Testis (tissue), 5 donors: ENCODE measurements at places on chromosomes 7 and 10. TPM values are rescaled to one million over a fixed set of nuclear protein-coding genes. Genes with fewer than 3 reads are reported as not detected.

- DNase-seq, result no peak
Measured at GRCh38 chr7:234051-234707, 41.8 kb downstream of the FAM20C start.

DNA sequence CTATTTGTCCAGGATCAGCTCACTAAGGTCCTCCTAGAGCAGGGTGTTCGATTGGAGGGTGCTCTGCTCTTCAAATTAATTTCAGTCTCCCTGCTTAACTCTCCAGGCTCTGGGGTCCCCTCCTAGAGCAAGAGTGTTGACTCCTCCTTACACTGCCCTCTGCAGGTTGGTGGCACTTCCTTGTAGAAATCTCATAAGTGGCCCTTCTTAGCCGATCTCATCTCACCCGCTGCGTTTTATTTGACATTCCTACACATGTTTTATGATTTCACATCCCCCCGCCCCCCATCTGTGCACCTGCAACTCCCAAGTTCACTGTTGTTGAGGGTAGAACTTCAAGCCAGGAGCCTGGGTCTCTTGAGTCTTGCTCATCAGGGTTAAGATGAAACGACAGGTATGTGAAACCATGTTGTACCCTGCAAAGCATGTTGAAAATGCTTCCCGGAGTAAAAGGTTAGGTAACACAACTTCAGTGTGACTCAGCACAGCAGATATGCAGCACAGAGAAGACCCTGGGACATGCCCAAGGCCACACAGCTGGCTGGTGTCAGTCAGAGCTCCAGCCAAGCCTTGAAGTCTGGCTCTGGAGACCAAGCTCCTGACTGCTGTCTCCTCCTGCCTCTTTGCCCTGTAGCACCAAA lies 171.2 kb downstream of the PRKAG2 start:
- DNase-seq, result peak; percentile 25

GRCh38 chr10:70769121-70769520 lies 16.1 kb downstream of the TBATA start:
- DNase-seq, result peak; percentile 0

DNA sequence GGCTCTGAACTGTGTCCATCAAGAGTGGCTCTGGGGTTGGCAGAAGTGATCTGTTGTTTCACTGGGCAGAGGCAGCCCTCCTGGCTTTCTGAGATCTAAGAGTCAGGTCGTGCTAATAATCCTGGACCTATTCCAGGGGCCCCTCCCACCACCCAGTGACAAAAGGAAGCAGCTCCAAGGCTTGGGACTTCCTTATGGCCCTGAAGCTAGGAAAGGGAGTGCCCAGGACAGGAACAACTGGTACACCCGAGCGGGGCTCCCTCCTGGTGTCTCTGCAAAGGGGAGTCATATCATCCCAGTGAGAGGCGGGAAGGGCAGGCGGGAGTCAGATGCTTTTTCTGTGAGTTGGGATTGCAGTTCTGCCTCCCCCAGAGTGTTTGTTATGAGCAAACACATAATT lies 32.3 kb downstream of the RPS24 start:
- no peak for DNase-seq

DNA sequence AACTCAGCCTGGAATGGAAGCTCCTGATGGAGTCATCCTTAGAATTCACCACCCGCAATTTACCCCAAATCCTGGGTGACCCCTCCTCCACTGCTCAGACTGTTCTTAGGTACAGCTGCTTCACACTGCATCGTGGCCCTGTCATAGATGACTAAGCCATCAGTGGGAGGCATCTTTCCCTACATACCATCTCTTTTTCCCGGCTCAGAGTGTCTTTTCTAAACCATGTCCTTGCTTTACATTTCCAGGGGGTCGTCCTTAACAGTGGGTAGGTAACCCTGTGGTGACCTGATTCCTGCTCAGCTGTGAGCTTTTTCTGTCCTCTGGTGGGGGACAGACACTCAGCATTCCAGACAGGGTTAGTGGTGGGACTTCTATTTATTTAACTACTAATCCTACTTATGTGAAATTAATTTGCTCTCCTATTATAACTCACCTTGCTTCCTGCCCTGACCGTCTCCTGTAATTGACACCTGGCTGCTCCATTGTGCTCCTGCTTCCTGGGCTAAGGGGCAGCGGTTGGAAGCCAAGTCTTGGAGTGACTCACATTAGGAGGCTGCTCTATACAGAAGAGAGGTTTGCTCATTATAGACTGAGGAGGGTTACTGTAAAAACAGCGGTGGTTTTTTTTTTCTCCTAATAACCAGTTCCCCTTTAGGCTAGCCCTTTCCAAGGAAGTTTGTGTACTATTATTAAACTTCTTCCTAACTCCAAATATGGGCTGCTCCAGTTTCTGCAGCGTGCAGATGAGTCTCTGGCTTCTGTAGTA lies 40.6 kb downstream of the PYROXD2 start:
- DNase-seq, result no peak

DNA sequence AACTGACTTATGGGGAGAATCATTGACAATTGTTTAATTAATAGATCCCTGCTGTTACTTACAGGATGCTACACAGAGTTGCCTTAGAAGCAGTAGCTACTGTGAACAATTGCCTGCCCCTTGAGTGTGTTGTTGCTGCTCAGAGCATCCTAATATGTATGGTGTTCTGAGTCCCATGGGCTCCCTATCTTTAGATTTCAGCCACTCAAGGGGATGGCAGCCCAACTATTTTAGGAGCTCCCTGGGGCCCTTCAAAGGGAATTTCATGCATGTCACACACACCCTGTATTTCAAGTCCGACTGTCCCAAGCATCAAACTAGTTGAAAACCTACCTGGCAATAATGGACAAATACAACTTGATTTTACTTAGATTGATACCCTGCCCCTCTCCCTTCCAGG lies 111.2 kb downstream of the NOC3L start:
- no peak for DNase-seq

GRCh38 chr10:73251683-73252444 lies 580 bp downstream of the MRPS16 start:
- peak; percentile 21 for DNase-seq

SLIT1 gene
- 1.9 TPM for total RNA-seq

DNA sequence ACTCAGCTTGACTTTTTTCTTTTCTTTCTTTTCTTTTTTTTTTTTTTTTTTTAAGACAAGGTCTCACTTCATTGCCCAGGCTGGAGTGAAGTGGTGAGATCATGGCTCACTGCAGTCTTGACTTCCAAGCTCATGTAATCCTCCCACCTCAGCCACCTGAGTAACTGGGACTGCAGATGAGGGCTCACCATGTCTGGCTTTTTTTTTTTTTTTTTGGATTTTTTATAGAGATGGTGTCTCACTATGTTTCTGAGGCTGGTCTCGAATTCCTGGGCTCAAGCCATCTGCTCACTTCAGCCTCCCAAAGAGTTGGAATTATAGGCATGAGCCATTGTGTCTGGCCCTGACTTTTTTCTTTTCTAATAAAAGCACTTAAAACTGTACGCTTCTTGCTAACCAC lies 358.2 kb upstream of the IGFBP3 start:
- no peak for DNase-seq

DNA sequence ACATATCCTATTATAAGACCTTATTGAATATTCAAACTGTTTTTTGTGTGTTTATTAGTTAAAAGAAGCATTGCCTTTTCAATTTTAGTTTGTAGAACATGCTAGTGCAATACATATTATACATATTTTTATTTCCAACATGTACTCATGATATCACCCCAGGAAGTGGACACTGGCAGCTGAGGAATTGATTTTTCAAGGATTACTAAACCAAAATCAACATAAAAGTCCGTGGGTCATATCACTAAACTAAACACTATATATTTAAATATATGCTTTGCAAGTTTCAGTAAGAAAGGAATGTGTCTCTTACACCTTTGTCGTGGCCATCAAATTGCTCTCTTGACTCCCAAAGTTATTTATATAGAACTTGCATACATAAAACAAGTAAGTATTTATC lies 185.2 kb downstream of the AGMO start:
- no peak for DNase-seq

- no peak for DNase-seq
Measured at GRCh38 chr7:39240864-39241263, 263.2 kb downstream of the POU6F2 start.

DNA sequence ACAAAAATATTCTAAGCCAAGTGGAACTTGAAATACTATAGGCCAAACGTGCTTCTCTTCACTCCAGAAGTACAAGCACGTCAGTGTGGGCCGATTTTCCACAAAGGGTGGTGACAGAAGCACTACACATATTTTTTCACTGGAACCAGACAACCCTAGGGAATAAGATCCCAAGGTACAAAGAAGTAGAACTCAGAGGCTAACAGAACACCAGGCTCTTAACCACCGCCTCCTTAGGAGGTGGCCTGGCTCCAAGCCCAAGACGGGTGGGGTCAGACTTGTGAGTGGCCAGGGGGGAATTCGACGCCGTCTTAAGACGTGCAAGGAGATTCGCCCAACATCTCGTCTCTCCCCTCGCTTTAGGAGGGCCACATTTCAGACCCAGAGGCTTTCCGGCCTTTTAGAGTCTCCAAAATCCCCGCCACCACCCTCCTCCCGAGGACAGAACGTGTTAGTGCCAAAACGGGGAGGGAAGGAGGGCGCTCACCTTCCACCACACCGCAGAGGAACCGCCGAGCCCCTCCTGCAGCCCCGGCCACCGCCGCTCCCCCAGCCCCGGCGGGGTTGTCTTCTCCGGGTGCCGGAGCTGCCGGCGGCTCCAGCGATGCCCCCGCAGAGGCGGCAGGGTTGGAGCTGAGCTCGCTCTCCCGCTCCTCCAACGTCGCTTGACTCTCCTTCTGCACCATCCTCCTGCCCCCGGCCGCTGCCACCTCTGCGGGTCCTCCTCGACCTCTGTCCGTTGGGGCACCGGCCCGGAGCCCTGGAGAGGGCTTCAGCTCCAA lies 716 bp downstream of the OGA start:
- peak; percentile 96 for DNase-seq

DNA sequence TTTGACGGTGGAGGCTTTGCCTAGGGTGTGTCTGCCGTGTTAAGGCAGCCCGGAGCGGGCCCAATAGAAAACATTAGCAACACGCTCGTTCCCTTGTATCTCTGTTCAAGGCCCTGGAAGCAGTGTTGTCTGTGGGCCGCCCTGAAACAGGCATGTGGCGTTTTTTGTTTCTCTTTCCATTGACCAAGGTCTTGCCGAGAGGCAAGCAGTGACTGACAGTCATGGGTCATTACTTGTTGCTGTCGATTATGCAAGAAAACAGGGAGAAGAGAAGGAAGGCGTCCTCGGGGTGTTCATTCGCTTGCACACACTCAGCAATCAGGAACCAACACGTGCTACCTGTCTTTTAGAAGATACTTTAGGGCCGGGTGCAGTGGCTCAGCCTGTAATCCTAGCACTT lies 92.5 kb downstream of the EZH2 start:
- no peak for DNase-seq

- DNase-seq, result no peak
Measured at GRCh38 chr10:14560274-14560673, 214.4 kb downstream of the FAM107B start.

DNA sequence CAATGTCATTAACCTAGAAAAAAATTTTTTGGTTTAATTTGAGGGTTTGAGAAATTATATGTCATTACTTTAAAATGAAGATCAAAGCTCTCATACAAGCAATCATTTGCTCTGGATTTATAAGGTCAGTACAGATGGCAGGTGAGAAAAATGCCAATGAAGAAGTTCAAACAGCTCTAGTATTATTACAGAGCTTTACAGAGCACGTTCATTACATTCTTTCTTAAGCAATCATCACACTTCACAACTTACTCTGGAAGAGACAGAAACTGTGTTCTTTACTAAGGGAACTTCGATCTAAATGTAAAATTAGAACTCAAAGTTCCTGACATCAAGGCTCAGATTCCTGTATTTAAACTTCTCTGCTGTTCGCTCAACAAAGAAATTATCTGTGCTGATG lies 153.4 kb downstream of the ATE1 start:
- DNase-seq, result no peak
